HFF-Myc (cell line): ENCODE measurements at places on chromosomes 2 and 18.
A peak's percentile ranks its signal among the peaks of the same experiment; 100 is the strongest.

DNA sequence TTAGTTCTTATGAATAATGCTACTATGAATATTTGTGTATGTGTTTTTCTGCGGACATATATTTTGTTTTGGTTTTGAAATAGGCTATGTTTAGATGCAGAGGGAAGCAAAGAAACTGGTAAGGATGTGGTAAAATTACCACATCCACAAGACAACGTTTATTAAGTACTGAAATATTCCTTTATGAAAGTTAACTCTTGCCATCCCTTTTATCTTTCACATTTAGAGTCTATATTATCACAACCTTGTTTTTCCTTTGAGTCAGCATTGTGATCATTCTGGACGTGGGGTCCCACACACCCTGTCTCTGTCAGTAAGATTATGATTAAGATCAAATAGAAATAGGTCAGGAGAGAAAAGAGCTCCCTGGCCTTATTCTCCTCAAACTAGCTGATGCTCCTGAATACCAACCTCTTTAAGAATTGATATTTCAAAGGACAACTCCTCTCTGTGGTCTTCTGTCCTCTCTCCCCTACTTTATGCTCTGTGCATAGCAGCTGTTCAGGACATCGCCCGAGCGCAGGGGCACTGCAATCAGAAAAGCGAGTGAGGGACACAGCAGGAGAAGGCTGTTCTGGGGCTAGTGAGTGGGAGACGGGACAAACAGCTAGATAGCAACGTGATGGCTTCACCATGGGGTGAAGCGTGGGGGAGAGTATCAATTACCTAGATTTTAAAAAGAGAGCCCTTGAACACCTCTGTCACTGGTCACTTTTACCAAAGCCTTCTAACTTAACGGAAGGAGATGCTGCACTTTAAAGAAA lies 12.2 kb downstream of the METAP1D start:
- DNase-seq = no peak

DNA sequence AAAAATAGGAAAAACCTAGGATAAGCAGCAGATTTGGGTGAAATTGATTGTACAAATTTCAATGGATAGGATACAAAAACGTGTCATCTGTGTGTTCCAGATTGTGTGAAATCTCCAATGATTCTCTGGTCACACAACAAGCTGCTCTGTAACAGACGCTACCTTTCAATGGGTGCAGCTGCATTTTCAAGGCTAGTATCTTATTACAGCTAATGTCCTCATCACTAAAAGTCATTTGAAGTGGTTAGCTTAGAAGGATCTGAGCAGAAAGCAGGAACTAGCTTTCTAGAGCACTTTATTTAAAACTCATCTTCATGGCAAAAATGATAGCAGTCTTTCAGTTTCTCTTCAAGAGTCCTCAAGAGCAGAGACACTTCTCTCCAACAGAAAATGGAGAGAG lies 364.6 kb downstream of the LRP1B start:
- DNase-seq = no peak

GRCh38 chr2:44838116-44838790 lies 103.2 kb upstream of the SIX3 start:
- DNase-seq = no peak

GRCh38 chr2:3173031-3173430 lies 204.6 kb downstream of the EIPR1 start:
- DNase-seq = no peak

DNA sequence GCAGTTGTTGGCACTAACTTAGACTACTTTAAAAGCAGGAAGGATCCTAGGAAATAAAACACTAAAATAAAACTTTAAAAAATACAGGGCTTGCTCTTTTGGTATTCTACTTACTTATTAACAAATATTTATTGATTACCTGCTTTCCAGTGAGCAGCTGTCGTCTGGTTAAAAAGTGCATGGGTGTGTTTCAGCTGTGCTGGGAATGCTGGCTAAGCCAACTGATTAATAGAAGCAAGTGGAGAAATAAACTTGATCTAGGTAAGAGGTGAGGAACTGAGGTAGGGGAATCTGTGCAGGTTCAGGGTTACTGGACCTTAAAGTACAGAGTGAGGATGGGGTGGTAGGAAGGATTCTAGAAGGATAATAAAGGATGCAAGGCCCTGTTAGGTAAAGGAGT lies 110.8 kb downstream of the SPTBN1 start:
- DNase-seq = no peak

DNA sequence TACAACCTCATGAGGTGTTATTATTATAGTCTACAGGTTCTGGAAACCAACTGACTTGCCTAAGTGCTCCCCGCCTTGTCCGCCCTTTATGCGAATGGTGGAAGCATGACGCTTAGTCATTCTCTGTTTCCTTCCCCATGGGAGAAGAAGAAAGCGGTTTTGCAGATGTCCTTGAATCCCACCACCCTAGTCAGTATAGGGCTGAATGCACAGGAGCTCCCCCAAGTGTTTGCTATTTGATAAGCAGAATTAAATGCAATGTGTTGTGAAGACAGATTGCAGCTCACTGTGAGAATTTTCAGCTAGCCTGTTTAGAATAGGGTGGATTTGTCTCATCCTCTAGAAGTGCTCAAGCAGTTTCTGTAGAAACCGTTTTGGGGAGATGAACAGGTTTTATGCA lies 652.0 kb downstream of the DCC start:
- no peak for DNase-seq

DNA sequence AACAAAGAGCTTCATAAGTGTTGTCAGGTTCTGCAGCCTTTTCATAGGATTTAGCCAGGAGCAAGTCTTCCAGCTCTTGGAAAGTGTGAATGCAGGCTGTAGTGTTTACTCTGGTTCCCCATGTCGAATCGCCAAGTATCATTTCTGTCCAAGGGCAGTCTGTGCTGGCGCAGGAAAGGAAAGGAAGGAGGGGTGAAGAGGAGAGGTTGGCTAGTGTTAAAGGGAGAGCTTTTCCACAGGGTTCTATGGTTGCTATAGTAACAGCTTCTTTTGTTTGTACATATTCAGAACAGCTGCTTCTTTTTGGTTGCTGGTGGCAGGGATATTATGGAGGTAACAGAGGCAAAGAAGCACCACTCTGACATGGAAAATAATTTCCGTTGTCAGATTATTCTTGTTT lies 69.9 kb downstream of the KCNH7 start:
- DNase-seq = no peak

DNA sequence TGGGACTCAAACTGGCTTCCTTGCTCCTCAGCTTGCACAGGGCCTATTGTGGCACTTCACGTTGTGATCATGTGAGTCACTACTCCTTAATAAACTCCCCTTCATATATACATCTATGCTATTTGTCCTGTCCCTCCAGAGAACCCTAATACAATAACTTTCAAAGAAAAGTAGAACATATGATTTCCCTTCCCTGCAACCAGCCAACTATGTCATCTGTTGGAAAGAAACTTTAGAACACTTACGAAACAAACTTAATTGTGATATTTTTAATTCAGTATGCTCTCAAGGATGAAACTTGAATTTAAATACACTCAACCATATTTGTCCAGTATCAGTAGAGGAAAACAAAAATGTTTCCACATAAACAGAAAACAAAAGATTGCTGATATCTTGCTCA lies 84.4 kb downstream of the DYM start:
- no peak for DNase-seq

DNA sequence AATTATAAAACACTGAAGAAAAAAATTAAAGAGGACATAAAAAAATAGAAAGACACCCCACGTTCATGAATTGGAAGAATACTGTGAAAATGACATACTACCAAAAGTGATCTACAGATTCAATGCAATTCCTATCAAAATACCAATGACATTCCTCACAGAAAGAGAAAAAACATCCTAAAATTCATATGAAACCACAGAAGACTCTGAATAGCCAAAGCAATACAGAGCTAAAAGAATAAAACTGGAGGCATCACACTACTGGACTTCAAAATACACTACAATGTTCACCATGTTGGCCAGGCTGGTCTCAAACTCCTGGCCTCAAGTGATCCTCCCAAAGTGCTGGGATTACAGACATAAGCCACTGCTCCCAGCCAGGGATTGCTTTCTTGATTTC lies 56.3 kb downstream of the TLK1 start:
- no peak for DNase-seq

- DNase-seq = no peak
Measured at GRCh38 chr2:162035981-162036380, 38.0 kb downstream of the DPP4 start.

GRCh38 chr2:147568109-147568508 lies 276.7 kb upstream of the ACVR2A start:
- DNase-seq = no peak

GRCh38 chr18:46718501-46719341 lies 38.1 kb downstream of the ST8SIA5 start:
- peak; percentile 89 for DNase-seq

DNA sequence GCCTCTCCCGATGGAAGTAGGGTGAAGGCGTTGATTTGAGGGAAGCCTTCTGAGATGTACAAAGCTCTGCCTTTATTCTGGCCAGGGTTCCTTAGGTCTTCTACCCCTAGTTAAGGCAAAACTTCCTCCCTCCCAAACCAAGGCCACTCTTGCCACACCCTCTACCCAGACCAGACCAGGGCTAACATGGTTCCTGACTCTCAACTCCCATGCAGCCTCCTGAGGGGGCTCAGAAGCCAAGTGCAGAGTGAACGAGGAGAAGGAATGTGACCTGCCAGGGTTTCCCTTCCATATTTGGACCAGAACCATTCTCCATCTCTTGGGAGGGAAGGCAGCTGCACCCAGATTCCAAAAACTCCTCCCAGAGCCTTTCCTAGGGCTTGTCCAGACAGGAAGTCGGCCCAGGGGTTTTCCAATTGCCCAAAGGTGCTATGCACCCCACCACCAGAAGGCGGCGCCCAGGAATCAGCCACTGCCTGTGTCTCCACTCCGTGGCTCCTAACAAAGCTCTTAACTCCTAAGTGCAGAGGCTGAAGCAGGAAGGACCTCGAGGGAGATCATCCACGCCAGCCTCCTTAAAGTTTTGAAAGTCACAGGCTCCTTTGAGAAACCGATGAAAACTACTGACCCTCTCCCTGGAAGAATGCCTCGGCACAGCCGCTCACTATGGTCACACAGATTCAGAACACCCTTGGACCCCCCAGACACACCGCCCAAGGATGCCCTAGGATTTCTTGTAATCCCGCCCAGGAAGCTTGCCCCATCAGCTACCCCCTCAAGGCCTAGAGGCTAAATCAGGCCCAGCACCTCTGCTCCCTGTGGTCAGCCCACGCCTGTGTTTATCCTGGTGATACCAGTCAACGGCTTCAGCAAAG lies 157.8 kb downstream of the SMAD2 start:
- DNase-seq = no peak

- no peak for DNase-seq
Measured at GRCh38 chr18:58975781-58976180, 111.1 kb downstream of the ZNF532 start.

DNA sequence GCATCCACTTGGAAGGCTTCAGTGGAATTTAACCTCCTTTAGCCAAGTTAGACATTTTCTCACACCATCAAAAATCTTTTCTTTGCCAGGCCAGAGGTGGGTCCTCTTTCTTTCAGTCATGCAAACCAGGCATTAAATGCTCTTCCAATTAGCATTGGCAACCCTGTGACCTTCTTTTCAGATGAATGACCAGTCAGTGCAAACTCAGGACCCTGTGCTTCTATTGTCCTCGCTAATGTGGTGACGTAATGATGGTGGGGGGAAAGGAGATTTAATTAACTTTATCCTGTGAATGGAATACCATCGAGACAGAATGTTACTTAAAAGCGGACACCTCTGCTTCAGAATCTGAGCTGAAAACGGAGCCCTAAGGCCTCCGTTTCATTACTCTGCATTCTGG lies 23.2 kb upstream of the STPG4 start:
- DNase-seq = no peak

GRCh38 chr2:119598596-119599263 lies 54.5 kb downstream of the CFAP221 start:
- no peak for DNase-seq

DNA sequence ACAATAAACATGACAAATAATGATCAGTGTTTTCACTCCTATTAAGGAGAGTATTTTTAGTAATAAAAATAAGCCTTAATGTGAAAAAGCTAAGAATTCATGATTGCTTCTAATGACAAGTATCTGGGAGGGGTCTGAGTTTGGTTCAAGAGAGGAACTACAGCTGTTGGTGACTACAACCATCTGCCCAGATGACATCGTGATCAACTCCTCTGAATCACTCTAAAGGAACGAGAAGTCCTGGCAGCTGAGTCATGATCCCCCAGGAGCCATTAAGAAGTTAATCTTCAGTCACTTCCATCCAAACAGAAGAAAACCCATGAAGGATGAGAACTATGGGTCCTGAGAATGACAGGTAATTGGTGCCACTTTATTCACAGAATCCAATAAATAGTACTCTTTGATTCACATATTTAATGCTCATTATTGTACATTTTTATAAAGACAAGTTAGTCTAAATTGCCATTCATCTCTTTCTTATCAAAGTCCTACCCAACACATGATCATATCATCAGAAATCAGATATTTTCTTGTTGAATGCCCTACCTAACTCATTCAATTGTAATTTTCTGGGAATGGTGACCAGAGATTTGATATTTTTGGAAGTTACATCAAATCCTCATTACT lies 6.8 kb downstream of the TFPI start:
- DNase-seq = peak; percentile 85

- DNase-seq = no peak
Measured at GRCh38 chr18:37691162-37691561, 125.6 kb upstream of the CELF4 start.

- no peak for DNase-seq
Measured at GRCh38 chr2:122873951-122874350, 1118.5 kb downstream of the TSN start.

DNA sequence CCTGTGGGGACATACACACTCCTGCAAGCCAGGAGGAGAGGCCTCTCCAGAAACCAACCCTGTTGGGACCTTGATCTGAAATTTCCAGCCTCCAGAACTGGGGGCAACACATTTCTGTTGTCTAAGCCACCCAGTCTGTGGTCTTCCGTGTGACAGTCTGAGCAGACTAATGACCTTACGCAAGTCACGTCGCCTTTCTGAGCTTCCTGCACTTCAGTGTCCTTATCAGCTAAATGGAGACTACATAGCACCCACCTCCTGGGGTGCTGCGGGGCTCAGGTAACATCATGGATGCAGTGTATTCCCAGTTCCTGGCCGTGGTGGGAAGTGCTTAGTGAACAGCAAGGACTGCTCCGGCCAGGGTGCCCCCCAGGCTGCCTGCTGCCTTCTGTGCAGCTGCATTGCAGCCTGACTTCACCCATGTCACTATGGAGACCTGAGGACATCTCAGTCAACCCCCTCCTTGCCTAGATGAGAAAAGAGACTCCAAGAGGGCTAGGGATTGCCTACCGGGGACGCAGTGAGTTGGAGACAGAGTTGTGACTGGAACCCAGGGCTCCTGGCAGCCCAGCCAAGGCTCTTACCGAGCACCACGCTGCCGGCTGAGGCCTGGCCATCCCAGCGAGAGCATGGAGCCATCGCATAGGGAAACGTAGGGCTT lies 61.2 kb upstream of the FZD5 start:
- DNase-seq = no peak
